AG10803 (cell line): ENCODE measurements at places on chromosomes 5 and 9.

DNA sequence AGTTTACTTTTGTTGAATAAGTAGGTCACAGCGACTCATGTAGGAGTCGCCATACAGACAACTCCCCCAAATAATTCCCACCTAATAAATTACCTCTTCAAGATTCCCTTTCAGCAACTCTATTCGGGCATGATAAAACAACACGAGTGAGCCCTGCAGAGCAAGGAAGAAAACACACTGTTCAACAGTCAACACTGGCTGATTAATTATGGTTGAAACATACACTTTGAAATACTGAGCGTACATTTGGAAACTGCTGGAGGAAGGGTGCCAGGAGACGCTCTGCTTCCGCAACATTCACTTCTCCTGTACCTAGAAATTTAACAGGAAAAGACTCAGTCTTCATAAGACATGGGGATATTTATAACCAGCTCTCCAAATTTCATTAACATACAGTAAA, 117.5 kb downstream of the TTC39B start:
- DNase-seq: no peak

- DNase-seq: no peak
These were observed 17.9 kb downstream of the PRLR start for GRCh38 chr5:35212122-35212982.

- DNase-seq: no peak
These were observed 33.0 kb downstream of the TGFBI start for GRCh38 chr5:136061630-136062365.

GRCh38 chr9:5274770-5275169, 29.7 kb downstream of the RLN2 start:
- no peak for DNase-seq

GRCh38 chr9:95425910-95426551, 90.7 kb downstream of the PTCH1 start:
- DNase-seq: no peak

- peak; percentile 73 for DNase-seq
These were observed 2.7 kb downstream of the NDST1 start for GRCh38 chr5:150510460-150511263.

- no peak for DNase-seq
These were observed 172.8 kb downstream of the ERCC6L2 start for GRCh38 chr9:96048104-96048955.

GRCh38 chr9:86064220-86064619, 35.1 kb downstream of the GOLM1 start:
- no peak for DNase-seq

- no peak for DNase-seq
These were observed 70.0 kb upstream of the PPP1R26 start for GRCh38 chr9:135409286-135410200.

GRCh38 chr5:151924564-151925301, at the start of gene GLRA1:
Gene GLRA1 (minus strand): TSS chr5:151924851. CDS start chr5:151924549, 302 bp downstream.
- DNase-seq: peak; percentile 19

DNA sequence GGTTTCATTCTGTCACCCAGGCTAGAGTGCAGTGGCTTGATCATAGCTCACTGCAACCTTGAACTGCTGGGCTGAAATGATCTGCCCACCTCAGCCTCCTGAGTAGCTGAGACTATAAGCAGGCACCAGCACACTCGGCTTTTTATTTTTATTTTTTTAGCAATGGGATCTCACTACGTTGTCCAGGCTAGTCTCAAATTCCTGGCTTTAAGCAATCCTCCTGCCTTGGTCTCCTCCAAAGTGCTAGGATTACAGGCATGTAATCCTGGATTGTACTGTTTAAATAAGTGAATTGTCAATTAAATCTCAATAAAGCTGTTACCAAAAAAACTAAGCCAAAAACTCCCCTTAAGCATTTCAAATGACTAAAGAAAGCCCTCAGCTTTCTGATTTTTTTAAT, 18.9 kb downstream of the GOLPH3 start:
- DNase-seq: no peak
